ENCODE measurements at places on chromosomes 5 and 9.

DNA sequence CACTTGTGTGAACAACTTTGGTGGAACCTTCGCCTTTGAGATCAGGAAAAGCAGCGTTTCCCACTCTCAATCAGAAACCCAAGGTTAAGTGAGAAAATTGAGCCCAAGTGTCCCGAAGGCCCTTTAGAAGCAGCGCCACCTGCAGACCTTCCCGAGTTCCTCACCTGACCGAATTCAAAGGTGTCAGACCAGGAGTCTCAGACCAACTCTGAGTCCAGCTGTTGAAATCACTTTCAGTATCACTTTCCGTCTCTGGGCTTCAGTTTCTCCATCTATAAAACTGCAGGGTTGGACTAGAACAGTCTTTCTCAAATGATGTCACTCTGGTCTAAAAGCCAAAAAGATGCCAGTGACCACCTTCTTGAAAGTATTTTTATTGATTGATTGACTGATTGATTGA, 31.7 kb upstream of the GRHPR start:
- DNase-seq: peak; percentile 44

- DNase-seq: no peak
Observed at GRCh38 chr9:131122158-131122557, 3.2 kb upstream of the NUP214 start.

GRCh38 chr5:142175461-142176142, 67.0 kb downstream of the NDFIP1 start:
- no peak for DNase-seq

DNA sequence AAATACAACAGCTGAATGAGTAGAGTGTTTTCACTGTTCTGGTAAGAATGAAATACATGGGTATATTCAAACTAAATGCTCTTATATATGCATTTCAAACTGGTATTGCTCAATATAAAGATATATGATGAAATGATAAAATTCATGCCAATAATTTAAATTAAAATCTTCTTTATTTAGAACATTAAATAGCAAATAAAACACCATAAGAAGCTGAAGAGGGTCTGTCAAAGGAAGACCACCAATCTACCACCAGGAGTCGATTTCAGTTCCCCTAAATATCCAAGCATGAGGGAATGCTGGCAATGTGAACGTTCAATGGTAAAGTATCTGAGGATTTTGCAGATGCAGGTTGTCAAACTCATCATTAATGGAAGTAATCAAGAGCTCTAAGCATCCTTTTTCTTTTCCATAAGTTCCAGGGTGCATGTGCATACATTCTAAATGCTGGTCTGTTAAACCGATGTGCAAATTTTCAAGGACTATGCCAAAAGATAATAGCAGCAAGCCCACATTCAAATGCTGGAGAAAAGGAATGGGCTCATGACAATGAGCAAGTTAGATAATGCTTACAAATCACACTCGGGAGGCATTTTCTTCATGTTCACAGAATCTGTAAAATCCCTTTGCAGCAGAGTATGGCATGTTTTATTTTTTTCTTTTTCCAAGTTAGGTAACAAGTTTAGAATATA, 118.8 kb upstream of the MTAP start:
- no peak for DNase-seq
